Activated naive CD4-positive, alpha-beta T cell treated with anti-CD3 and anti-CD28 coated beads, Interleukin-2, amount 50 U/mL, for 72 hours (primary cell): ENCODE measurements at places on chromosomes 6 and 20. TPM values are rescaled to one million over a fixed set of nuclear protein-coding genes. Genes with fewer than 3 reads are reported as not detected.

Gene SLC22A2
- not detected for total RNA-seq

Gene VWA7
- total RNA-seq, result 0.68 TPM

Gene BMP7
- total RNA-seq, result not detected

Gene CST1
- not detected for total RNA-seq

Gene POM121L2
- not detected for total RNA-seq

Gene PKIB
- 1.1 TPM for total RNA-seq

Gene PLN
- not detected for total RNA-seq

Gene SPATS1
- total RNA-seq, result not detected

Gene PLAGL1
- total RNA-seq, result 11.0 TPM

Gene SUMO4
- 11.2 TPM for total RNA-seq
